ENCODE measurements at places on chromosomes 7 and 10.

GRCh38 chr10:103812004-103812403 is 43.4 kb downstream of the SH3PXD2A start:
- no peak for DNase-seq

DNA sequence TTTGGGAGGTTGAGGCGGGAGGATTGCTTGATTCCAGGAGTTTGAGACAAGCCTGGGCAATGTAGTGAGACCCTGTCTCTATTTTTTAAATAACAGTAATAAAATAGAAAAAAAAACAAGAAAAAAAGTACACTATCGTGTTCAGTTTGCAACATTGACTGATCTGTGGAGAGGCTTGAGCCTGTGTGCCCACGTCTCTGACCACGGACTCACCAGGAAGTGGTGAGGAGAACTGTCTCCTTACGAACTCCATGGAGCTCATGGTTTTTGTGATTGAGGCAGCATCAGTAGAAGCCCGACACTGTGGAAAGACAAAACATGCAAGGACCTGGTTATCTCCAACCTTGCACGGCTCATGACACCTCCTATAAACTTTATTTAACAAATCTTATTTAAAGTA is 23.9 kb upstream of the DNAJB6 start:
- DNase-seq = no peak

GRCh38 chr7:26454180-26454579 is 162.5 kb downstream of the SNX10 start:
- no peak for DNase-seq

- DNase-seq = no peak
These were observed 159.2 kb downstream of the PRKG1 start for GRCh38 chr10:51233337-51234100.

- no peak for DNase-seq
These were observed 86.5 kb upstream of the KDM7A start for GRCh38 chr7:140263277-140263676.

DNA sequence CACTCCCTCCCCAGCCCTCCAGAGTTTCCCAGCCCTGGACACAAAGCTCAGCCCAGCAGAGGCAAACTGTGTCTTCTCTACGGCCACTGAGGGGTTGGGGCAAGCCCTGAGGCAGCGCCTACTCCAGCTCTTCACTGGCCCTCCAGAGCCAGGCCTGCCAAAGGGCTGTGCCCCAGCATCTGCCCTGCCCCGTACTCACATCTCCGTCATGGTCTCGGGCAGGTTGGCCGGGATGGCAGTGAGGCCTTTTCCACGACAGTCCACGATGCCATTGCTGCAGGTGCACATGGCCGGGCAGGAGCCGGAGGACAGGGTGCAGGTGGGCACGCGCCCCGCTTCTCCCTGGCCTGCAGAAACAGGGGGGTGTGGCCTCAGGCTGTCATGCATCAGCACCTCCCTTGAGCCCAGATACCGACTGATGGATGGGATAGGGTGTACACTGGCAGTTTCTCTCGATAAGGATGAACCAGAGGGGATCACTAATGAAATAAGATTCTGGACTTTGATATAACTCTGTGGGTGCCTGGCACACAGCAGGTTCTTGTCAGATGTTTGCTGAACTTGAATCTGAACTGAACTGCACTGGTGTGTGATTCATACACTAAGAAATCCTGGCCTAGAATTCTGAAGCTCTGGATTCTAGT is 125.2 kb downstream of the SLIT1 start:
- no peak for DNase-seq

- no peak for DNase-seq
These were observed 13.9 kb downstream of the CROT start for GRCh38 chr7:87359366-87359765.

DNA sequence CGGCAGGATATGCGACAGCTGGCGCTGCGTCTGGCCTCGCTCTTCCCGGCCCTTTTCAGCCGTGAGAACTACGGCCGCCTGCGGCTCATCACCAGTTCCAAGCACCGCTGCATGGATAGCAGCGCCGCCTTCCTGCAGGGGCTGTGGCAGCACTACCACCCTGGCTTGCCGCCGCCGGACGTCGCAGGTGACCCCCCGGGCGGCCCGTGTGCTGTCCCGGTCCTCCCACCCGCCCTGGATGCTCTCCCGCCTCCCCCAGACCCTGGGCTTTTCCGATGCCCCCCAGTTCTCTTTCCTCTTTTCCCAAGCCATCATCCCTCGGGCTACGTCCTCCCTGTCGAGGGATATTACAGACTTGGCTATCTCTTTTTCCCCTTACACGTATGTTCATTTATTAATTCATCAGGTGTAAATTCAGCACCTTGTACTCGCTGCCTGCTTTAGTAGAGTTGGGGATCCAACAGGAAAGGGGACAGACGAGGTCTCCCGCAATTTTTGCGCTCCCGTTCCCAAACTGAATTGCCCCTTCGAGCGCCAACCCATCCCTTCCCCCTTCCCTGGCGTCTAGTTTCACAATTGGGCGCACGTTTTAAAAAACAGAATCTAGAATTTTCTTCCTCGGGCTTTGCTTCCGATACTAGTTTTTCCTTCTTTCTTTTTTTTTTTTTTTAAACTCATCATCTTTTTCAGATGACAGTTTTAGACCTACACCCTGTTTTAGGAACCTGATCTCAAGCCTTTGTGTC is 846 bp downstream of the MINPP1 start:
- DNase-seq = no peak

GRCh38 chr10:87578842-87579401 is 74.2 kb downstream of the MINPP1 start:
- no peak for DNase-seq

GRCh38 chr10:124688386-124688785 is 55.8 kb downstream of the FAM53B start:
- no peak for DNase-seq

- DNase-seq = no peak
These were observed 13.9 kb upstream of the DNAJC1 start for GRCh38 chr10:22017283-22018020.
